ENCODE measurements at places on chromosomes 2 and 18.

DNA sequence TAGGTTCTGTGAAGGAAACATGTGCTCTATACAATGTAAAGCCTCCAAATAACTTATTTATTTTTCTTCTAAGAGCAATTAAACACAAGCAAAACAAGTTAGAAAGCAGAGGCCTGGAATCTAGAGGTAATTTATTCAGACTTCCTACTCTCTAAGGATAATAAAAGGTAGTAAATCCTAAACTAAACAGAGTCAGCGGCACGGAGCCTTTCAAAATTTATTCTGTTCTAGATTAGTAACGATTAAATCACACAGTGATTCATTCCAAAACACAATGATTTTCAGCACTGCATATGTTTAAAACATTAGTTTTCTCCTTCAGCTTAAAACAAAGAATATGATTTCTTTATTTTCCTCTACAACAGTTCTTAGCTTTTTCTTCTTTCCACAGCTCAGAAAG is 160.9 kb downstream of the FBXO15 start:
- no peak for DNase-seq

DNA sequence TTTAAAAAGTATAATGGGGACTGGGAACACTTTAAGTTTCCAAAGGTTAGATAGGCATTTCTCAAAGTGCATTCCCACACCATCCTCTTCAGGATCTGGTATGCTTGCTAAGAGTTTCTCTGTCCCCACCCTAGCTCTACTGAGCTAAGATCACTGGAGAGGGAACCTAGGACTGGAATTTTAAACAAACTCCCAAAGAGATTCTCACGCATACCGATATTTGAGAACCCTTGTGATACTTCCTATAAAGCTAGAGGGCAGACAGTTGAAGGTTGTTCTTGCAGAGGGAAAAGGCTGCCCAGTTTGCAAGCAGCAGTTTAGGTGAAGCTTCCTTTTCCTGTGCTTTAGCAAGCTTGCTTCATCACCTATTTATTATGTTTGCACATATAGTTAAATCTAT is 3.6 kb downstream of the CNRIP1 start:
- DNase-seq: no peak

GRCh38 chr2:6906165-6906741 is 11.0 kb upstream of the RNF144A start:
- DNase-seq: no peak

DNA sequence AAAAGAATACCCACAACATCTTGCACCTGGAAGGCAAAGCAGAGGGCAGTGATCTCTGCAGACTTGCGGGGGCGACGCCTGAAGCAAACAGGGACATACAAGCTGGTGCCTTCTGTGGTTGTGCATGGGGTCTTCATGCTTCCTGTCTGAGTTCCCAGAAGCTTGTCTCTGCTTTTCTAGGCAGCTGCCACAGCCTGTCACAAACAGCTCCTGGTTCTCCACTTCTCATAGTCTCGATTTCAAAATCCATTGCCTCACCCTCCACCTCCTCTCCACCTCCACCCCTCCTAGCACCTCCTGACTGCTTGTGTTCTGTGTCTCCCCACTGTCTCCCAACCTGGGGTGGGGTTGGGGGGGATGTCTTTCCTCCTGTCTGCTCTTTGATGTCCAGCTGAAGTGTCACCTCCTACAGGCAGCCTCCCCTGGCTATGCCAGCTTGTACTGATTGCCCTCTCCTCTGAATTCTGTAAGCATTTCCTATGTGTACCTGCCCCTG is 1.7 kb upstream of the PROC start:
- peak; percentile 49 for DNase-seq

DNA sequence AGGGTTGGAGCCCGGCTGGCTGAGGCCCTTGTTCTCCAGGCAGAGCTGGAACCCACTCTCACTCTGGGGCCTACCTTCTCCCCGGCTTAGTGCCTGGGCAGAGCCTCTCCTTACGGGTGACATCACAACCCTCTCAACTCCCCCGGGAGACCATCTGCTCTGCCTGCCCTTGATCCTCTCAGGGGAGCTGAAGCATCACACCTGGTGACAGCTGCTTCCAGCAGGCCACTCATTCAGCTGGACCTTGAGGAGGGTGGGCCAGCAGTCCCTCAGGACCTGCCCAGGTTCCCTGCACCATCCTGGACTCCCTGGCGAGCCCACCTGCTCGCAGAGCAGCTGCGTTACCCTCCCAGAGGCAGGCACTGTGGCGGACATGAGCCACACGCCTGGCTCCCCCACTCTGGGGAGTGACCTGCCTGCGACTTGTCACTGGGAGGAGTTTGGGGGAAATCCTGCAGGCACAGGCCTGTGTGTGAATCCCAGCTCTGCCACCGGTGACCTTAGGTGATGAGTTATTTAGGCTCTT is 13.1 kb downstream of the HS6ST1 start:
- peak; percentile 83 for DNase-seq
